ENCODE measurements at places on chromosomes 3 and 15.

GRCh38 chr15:83904107-83905040 is 250.5 kb downstream of the ADAMTSL3 start:
- DNase-seq, result no peak

- no peak for DNase-seq
Measured at GRCh38 chr15:95261546-95261945, 1030.2 kb downstream of the MCTP2 start.

DNA sequence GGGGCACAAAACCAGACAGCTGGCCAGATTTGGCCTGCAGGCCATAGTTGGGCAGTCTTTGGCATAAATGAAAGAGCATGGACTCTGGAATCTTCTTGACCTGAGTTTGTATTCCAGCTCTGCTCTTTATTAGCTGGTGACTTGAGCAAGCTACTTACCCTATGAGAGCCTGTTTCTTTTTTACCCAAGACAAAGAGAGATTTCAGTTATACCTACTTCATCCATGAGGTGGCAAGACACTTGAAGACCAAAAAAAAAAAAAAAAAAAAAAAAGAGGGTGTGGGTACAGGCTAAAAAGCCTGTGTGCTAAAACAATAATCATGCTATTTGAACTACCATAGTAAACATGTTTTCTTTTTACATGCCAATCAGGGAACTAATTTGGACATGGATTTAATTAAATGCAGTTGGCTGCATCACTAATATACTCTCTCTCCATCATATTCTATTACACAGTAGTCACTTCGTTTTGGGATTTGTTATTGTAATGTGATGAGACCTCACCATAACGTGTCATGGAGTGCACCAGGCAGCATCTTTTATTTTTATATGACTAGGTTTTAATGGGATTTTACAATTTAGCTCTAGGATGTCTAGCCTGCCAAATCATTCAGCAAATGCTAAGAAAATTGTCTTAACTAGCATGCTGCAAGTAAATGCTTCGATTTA is 109.2 kb upstream of the FHIT start:
- DNase-seq, result no peak

DNA sequence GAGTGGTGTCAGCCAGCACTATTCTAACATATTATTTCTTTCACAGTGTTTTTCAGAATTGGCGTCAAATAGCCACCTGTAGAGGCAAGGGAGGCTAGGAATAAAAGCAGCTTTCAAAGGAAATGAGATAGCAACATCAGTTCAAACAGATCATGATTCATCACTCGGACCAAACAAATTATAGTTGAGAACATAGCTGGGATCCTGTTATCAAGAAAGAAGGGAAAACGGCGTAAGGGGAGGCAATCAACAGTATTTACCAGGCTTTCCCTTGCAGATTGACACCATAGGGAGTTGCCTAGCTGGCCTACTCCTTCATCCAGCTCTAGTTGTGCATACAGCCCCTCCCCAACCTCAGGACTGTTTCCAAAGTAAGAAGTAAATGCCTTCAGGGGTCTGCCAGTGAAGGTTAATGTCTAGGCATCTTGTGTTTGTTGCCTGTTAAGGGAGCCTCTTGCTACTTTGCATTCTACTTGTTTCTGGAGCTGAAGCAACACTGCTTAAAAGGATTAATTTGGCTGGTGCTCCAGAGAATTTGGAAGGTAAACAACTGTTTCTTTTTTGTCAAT is 286.5 kb downstream of the NSUN3 start:
- no peak for DNase-seq

Measured in activated CD8-positive, alpha-beta memory T cell treated with anti-CD3 and anti-CD28 coated beads for 1 hour (primary cell).